ENCODE measurements at places on chromosomes 16 and 17.

DNA sequence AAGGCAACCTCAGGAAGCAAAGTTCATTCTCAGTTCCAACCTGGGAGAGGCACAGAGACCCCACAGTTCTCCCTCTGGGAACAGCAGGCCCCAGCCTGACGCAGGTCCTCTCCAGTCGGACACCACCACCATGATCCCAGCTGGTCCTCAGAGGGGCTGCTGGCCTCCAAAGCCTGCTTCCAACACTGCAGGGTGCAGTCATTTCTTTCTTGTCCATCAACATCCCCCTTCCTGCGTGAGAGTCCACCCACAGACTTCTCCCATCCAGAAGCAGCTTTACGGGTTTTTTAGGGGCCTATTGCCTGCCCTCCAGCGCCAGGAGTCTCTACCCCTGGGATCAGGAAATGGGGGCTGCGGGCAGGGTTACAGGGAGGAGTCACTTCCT is 29.3 kb upstream of the TNRC6C start:
- no peak for DNase-seq

GRCh38 chr16:80883159-80883642 is 78.8 kb upstream of the CDYL2 start:
- no peak for DNase-seq

DNA sequence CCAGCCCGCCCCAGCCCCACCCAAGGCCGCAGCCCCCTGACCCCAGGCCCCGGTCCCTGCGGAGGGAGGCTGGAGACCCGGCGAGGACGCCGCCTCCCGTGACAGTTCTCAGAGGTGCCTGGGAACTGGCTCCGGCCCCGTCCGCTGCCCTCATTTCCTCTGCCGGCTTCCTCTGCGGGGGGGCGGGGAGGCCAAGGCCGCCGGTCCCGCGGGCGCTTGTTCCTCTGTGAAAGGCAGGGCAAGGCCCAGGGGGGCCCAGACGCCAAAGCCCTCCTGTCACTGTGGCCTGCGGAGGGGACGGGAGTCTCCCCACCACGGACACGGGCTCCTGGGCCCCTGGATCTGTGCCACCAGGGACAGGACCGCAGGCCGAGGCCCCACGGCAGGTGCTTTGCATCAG is 5.0 kb upstream of the PVALEF start:
- DNase-seq = no peak

GRCh38 chr17:82960419-82961271 is 118.8 kb upstream of the METRNL start:
- DNase-seq = no peak

GRCh38 chr16:64312980-64313379 is 808.9 kb downstream of the CDH11 start:
- no peak for DNase-seq

DNA sequence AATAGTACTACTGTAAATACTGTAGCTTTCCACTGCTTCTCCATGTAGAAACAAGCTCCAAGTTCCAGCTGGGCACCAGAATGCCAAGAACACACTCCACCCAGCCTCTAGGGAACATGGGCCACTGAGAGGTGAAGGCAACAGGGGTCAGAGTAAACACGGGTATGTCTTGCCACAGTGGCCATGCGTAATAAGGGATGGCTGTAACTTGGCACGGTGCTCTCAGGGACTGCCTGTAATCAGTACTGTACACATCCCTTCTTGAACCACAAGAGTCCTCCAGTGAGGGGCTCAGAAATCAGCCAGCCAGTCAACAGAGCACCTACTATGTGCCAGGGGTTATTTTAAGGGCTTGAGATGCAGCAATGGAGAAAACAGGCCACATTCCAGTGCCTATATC is 10.8 kb downstream of the LRRC59 start:
- no peak for DNase-seq

DNA sequence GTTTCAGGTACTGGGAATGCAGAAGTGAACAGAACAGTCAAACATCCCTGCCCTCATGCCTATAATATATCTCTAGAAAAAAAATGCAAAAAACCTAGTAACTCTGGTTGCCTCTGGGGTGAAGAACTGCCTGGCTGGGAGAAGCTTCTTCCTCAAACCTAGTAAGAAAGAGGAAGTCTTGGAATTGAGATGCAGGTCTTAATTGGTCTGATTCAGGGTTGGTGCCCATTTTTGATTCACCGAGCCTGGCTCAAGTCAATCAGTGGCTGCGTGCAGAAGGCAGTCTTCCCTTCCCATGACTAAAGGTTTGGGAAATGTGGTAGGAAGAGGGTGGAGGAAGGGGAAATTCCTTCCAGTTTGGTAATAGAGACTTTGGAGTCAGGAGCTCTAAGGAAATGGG is 22.4 kb downstream of the CDRT15 start:
- DNase-seq = no peak

DNA sequence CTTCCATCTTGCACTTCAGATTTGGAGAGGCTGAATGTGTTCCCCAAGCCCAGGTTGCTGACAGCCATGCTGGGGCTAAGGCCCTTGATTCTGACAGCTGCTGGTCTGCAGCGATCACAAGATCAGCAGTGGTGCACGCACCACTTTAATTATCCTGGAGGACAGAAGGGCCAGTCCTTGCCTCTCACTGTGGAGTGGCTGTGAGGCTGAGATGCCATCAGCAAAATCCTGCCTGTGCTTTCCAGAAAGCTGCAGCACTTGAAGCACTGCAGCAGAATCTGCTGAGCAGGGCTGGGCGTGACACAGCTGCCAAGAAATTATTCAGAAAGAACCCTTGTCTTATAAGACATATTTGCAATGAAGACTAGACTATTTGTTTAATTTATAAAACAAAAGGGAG is 37.1 kb downstream of the NUP93 start:
- DNase-seq = no peak

DNA sequence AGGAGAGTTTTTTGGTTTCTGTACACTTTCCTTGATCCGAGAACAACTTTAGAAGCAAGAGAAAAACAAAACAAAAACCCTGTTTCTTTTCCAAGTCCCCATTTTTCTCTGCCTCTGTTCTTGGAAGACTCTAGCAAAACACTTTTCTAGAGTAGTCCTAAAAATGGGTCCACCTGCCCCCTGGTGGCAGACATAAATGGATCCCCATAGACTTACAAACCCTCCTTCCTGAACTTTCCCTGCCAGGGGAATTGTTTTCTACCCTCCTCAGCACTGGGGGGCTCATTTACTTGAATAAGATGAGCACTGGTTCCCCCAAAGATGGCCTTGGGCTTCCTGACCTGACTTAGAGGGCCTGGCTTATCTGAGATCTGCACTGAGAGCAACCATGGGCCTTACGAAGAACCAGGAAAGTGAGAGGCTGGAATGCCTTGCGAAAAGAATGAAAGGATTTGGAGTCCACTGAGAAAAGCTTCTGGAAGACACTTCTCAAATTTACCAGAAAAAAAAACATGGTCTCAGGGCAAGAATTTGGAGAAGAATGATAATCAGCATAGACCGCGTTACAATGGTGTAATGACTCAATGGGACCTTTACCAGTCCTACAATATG is 48.0 kb upstream of the CDYL2 start:
- no peak for DNase-seq

DNA sequence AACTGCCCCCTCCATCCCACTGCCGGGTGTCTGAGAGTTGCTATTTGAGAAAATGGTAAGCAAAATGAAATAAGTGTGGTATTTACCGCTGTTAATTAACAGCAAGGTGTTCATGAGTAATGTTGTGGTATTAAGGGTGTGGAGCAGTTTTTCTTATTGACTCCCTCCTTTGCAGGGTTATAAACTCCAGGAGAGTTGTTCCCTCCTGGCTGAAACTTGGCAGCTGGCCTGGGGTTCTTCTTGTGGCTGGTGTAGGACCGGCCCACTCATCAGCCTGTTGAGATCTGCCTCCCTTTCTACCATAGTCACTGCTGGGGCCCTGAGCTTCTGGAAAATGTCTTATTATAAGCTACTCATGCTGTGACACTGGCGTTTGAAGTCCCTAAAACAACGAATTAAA is 128.6 kb downstream of the SOX9 start:
- no peak for DNase-seq

DNA sequence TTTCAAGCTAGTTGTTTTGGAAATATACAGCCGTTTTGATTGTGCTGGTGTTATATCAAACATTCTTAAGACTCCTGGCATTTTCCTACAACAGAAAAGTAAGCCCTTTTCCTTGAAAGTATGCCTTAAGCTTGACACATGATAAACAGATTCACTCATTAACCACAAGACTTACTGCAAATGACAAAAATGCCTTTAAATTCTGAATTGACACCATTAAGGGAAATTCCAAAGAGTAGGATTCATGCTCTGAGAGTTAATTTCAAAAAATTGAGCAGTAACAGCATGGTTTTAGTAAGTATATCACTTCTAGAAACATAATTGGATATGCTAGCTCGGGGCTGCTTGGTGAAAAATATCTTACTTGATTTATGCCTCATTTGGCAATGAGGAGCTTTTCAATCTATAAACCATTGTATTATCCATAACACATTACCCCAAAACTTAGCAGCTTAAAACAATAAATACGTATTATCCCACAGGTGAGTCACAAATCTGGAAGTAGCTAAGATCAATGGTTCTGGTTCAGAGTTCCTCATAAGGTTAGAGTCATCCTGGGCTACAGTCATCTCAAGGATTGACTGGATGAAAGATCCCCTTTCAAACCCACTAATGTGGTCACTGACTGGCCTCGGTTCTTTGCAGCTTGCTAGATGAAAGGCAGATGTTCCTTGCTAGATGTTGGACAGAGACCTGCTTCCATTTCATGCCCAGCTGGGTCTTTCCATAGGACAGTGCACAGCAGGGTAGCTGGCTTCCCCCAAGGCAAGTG is 8.2 kb upstream of the PHAF1 start:
- no peak for DNase-seq

DNA sequence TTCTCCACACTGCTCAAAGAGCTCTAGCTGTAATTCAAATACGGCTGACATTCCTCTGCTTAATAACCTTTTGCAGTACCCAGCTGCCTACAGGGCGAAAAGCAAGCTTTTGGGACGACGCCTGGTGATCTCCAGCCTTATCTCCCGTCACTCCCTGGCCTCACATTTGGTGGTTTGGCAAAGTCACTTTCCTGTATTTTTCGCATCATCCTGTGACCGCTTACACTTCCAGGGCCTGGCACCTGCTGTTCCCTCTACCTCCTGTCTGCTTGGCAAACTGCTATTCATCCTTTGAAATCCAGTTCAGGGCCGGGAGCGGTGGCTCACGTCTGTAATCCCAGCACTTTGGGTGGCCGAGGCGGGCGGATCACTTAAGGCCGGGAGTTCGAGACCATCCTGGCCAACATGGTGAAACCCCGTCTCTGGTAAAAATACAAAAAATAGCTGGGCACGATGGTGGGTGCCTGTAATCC is 2.7 kb upstream of the BHLHA9 start:
- peak; percentile 22 for DNase-seq

DNA sequence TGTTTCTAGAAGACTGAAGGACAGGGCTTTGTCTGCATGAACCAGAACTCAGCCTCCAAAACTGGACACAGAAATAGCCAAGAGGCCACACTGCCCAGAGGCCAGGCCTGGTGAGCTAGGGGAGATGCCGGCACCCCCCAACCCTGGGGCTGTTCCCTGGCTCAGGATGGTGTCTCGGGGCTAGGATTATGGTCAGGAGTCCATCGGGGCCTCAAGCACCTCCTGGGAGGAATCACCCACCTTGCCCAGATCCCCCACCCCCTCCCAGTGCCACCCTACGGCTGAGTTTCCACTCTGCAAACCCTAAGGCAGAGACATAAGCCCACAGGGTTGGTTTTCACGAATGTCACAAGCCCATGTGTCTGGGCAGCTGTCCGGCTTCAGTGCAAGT is 37.2 kb downstream of the SLC7A5 start:
- no peak for DNase-seq

GRCh38 chr17:41547921-41548843 is 20.1 kb upstream of the KRT19 start:
- DNase-seq = peak; percentile 64

- DNase-seq = no peak
Measured at GRCh38 chr16:81535679-81536360, 91.2 kb downstream of the CMIP start.

- DNase-seq = no peak
Measured at GRCh38 chr16:85278839-85279238, 166.6 kb upstream of the CIBAR2 start.

DNA sequence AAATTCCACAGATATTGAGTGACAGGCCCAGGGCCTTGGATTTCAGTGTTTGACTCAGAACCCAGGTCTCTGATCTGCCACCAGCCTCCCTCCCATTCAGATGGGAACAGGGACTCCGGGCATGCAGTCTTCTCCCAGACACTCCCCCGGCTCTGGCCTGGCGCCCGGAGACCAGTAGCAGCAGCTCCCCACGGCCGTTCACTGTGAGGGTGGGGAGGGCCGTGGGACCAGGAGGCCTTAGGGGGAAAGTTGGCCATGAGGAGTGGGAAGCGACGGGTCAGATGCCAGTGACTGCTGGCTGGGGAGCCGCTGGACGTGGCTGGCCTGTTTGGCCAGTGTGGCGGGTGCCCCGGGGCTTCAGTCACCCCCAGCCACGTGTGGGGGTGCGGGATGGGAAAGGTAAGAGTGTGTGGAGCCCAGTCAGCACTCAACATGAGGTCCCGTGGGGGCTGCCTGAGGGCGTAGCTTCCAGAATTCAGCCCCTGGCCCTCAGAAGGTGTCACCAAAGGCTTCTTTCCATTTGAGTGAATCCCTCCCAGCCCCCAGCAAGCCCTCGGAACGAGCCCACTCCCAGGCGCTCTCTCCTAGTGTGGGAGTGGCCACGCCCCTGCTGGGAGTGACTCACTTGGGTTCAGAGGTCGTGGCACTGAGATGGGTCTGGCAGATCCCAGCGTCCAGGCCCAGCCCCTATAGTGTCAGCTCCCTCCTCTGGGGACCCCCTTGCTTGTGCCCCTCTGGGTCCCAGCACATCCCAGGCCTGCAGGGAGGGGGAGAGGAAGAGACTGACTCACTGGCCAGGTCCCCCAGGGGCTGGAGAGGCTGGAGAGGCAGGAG is 309.4 kb downstream of the SEC14L1 start:
- DNase-seq = no peak

- peak; percentile 55 for DNase-seq
Measured at GRCh38 chr17:21194703-21195102, 19.3 kb downstream of the TMEM11 start.

GRCh38 chr16:66435896-66436295 is 8.8 kb downstream of the BEAN1 start:
- no peak for DNase-seq

DNA sequence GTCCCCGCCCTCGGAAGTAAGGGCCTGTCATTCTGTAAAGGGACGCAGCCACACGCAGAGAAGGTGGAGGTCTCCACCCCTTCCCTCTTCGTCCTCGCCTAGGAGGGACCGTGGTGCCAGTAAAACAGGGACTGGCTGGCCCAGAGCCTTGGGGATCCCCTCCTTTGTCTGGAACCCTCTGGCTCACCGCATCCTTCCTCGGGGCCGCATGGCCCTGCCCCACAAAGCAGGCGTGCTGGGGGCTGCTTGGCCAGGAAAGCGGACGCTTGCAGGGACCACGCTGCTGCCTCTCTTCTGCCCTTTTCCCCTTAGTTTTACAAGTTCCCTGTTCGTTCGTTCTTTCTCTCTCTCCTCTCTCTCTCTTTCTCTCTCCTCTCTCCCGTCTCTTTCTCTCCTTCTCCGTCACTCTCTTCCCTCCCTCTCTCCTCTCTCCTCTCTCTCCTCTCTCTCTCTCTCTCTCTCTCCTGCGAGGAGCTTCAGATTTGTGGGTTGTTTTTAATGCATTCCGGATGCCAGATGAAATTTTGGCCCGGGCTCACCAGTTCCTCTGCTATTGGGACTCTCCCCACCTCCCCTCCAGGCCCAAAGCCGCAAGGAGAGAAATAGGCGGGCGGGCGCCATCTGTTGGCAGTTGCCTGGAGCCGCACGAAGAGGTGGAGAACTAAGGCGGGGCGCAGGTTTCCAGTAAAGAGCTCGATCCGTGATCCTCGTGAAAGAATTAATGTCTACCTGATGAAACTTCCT is 35.1 kb upstream of the CDRT4 start:
- peak; percentile 20 for DNase-seq

- DNase-seq = no peak
Measured at GRCh38 chr16:82300374-82300951, 130.4 kb upstream of the MPHOSPH6 start.
